ENCODE measurements at places on chromosomes 3 and 15.

GRCh38 chr3:163916596-163917560 is 1161.4 kb downstream of the SI start:
- DNase-seq: no peak

GRCh38 chr3:77149382-77149781 is 109.5 kb downstream of the ROBO2 start:
- DNase-seq: no peak

DNA sequence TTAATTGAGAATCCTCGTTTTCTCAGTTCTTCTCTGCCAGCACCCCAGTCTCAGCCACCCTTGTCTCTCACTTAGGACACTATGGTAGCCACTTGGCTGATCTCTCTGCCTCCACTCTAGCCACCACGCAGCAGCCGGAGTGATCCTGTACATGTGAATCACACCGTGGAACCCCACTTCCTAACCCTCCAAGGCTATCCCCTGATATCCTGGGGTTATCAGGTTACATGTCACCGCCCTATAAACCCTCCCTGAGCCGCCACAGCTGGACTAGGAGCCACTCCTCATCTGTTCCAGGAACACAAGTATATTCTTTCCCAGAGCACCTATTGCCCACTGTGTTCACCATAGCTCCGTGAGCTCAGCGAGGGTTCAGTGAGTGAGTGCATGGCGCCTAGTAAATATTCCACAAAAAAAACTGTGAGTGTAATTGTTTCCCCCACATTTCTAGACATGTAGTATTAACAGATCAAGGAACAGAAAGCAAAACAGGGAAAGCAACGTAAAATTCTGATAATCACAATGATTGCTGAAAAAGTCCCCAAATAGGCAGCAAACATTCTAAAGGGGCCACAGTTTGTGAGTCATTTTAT is 661 bp upstream of the PARP14 start:
- DNase-seq: no peak

GRCh38 chr3:46479021-46479420 is 14.3 kb upstream of the LTF start:
- no peak for DNase-seq

- DNase-seq: no peak
Measured at GRCh38 chr3:110789315-110789714, 282.3 kb upstream of the NECTIN3 start.

DNA sequence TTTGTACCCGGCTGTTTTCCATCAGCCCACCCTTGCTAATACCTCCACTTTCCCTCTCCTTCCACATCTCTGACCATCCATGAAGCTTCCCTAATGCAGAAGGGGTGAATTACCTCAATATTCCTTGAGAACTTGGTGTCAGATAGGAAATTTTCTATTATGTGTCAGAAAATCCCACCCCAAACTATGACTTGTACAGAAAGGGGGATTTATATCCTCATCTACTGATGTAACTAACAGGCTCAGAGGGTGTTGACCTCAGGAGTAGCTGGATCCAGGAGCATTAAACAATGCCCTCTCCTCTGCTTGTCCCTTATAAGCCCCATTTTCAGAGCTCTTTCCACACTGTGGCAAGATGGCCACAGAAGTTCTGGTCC is 242.8 kb upstream of the TLE3 start:
- no peak for DNase-seq

DNA sequence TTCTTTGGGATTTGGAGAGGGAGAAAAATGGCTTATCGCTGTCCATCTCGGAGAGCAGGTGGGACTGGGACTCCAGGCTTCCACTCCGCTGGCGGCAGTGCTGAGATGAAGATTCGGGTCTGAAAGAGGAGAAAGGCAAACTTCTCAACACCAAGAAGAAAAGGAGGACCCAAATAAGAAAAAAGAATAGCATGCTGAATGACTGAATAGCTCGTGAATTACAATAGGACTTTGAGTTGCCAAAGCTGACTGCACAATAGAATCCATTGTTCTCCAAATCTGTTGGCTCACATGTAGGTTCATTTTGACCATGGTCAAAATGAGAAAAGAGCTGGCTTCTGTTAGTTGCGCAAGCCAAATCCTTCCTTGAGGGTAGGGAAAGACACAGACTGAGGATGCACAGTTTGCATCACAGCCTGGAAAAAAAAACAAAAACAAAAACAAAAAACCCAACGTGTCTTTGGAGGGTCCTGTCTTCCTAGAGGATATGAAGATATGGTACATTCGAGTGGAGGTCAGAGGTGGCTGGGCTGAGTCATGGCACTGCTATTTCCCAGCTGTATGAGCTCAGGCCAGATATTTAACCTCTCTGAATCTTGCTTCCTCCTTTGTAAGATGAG is 59.3 kb upstream of the LMOD3 start:
- DNase-seq: no peak

- no peak for DNase-seq
Measured at GRCh38 chr3:189108735-189109134, 63.0 kb upstream of the TPRG1 start.

DNA sequence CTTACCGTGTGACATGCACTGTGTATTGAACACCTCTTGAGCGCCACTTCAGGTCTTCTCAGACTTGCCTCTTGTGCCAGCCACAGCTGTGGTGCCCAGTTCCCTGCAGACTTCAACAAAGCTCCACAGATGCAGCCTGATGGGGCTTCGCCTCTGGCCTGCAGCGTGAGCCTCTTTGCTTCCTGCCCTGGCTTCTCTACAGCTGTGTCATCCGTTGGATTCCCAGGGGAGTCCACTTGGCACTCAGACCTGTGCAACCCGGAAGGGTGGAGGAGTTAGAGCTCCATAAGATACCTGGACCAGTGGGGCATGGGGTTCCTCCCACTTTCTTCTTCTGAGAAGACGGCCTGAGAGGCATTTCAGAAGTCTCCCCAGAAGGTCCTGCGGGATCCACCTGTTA is 57.7 kb upstream of the BNIP2 start:
- no peak for DNase-seq

DNA sequence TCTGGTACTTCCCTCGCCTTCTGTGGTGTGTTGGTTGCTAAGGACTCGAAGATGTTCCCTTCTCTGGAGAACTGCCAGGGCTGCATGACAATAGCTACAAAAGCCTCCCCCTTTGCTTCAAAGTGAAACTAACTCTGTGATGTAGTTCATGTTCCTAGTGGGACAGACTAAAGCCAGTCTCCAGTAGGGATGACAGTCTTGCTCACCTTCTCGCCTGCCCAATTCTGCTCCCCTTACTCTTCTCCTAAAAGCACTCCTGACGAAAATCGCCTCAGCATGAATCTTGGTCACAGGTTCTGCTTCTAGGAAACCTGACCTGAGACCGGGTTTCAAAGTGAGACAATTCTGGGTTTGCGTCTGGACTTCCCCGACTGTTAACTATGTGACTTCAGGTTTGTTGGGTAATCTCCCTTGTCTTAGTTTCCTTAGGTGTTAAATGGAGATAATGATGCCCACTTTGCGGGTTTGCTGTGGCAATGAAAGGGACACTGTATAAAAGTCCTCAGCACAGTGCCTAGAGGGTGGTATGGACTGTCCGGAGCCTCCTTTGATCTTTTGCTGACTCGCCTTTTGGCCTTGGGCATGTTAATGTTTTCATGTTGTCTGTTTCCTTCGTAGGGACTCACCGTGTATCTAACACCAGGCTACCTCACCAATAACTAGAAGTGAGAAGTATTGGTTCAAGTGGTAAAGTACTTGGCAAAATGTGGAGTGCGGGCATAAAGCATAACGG is 24.9 kb upstream of the THRB start:
- no peak for DNase-seq

DNA sequence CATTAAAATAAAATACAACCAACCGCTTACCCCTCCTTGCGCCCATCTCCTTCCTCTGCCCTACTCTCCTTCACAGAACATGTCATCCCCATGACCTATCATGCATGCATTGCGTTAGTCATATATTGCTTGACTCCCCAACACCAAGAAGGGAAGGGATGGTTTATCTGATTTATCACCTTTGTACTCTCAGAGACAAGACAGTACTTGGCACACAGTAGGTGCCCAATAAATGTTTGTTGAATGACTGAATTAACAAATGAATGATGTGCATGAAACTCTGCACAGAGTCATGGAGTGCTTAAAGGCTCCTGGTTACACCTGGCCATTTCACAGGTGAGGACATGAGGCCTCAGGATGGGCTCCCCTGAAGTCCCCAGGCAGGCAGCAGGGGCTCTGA is 59.7 kb downstream of the IQSEC1 start:
- no peak for DNase-seq

GRCh38 chr3:40841131-40841530 is 316.4 kb downstream of the ZNF621 start:
- DNase-seq: no peak

GRCh38 chr15:23854203-23854911 is 167.3 kb upstream of the NDN start:
- no peak for DNase-seq

DNA sequence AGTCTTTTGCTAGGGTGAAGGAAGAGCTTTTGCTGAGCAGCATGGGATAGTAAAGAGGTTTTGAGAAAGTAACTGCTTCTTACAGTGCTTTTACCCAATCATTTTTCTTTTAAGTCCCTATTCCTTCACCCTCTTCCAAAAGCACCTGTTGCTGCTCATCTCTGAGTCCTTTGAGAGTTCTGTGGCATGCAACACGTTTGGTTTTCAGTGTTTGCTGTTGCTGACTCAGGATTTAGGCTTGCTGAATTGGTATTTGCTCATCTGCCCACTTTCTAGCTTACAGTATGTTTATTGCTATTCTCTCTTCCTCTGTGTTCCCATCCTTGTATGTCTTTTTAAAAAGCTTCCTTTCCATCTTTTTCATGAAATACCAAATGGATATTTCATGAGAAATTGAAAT is 55.9 kb upstream of the THRB start:
- no peak for DNase-seq

GRCh38 chr3:187777331-187777941 is 32.2 kb upstream of the BCL6 start:
- DNase-seq: peak; percentile 17

GRCh38 chr15:80668546-80669236 is 26.4 kb upstream of the ABHD17C start:
- DNase-seq: no peak

- DNase-seq: no peak
Measured at GRCh38 chr3:8891303-8891702, 72.0 kb downstream of the RAD18 start.

GRCh38 chr3:15256861-15257341 is 50.9 kb downstream of the CAPN7 start:
- no peak for DNase-seq

DNA sequence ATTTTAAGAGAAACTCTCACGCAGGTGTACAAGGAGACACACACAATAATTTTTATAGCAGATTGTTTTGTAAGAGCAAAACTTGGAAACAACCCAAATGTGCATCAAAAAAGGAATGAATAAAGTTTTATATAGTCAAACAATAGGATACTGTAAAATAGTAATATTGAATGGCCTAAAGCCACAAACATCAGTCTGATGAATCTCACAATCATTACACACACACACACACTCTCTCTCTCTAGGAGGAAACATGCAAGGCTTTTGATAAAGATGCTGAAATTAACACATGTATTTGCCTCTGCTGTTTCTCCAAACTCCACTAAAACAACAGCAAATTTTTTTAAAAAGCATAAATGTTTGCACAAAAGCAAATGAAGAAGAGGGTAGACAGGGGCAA is 37.3 kb downstream of the ADIPOQ start:
- DNase-seq: no peak

DNA sequence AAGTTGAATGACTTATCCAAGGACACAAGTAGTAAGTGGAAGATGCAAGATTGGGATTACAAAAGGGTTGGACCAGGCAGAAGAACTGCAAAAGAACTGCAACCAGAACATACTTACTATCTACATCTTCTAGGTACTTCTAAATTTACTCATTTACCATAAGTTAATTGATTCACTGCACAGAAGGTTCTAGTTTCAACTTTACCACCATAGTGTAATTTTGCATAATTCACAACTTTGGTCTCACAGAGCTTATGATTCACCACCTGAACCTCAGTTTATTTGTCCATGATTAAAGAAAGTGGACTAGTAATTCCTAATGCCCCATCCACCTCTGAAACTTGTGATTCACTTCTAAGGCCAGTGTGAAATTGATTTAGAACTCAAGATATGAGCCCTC is 236.8 kb upstream of the UBE2E2 start:
- DNase-seq: no peak

GRCh38 chr15:101057841-101058407 is 138.8 kb downstream of the LRRK1 start:
- DNase-seq: no peak

- DNase-seq: no peak
Measured at GRCh38 chr3:183158551-183159006, 4.0 kb downstream of the LAMP3 start.

DNA sequence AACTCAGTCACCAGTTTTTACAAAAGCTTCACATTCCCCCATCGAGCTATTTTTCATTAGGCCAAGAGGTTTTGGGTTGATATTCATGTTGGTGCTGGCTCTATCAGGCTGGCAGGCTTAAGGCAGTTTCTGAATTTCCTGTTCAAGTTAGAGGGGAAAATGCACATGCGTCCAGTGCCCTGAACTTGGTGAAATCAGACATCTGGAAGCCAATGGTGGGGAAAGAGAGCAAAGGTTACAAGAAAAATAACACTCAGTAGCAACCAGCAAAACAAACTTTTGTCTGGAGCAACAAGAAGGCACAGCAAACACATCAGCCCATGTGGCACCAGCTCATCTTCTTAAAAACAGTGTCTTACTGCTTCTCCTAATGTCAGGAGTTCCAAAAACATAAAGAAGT is 155.6 kb upstream of the TSC22D2 start:
- DNase-seq: no peak

DNA sequence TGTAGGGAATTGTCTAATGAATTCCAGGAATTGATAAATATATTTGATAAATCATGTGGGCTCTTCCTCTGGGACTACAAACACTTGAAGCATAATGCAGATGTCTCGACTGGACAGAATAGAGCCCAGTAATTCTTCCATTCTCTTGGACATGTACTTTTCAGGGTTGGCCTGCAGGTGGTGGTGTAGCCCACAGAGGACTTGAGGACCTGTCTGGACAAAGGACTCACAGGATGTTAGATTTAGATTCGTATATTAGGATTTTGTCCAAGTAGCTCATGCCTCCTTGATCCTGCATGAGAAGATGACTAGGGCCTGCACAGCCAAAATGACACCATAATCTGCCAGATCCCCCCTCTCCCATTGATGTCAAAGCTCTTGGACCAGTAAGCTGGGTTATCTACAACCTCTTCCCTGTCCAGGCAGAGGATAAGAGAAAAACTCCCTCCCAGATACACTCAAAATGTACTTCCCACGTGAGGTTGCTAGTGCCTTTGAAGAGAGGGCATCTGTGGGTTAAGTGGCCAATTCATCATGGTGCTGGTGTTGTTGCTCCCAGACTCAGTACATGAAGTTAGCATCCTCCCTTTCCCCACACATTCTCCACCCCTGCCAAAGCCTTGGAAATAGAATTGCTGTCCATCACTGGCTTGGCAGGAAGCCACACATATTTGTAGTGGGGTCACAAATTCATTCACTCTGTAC is 88.6 kb upstream of the ZNF280D start:
- peak; percentile 22 for DNase-seq

GRCh38 chr3:30779686-30780287 is 114.7 kb downstream of the GADL1 start:
- no peak for DNase-seq

Data from T follicular helper cell (primary cell).